ENCODE measurements at places on chromosomes 5 and 9.

DNA sequence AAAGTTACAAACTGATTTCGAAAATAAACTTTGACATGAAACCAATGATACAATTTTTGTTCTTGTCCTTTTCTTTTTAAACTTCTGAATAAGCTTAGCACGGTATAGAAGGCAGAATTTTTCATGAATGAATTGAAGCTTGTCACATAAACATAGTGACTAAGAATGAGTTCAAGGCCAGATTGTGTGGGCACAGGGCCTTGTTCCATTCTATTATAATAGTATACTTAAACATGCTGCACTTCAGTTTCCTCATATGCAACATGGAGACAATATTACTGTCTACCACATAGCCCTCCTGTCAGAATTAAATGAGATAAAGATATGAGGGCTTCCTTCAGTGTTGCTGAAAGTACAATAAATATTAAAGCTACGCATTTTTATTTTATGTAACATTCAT lies 204.2 kb upstream of the HAPLN1 start:
- no peak for DNase-seq

DNA sequence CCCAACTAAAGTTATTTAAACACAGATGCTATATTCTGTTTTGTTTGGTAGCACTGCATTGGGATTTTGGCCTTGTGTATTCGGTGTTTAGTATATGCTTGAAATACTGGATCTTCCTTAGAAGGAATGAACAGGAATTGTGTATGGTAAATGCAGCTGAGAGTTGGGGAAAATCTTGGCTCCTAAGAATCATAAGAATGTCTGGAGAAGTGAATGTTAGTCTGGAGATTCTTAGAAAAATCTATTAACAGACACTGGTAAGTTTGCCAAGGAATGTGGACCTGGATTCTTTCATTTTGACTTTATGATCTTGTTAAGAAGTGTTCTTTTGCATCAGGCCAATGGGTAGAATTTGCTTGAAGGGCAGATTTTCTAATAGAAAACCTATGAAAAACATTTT lies 38.9 kb downstream of the SNX30 start:
- DNase-seq = no peak

GRCh38 chr5:14167211-14167845 lies 24.2 kb downstream of the TRIO start:
- no peak for DNase-seq

DNA sequence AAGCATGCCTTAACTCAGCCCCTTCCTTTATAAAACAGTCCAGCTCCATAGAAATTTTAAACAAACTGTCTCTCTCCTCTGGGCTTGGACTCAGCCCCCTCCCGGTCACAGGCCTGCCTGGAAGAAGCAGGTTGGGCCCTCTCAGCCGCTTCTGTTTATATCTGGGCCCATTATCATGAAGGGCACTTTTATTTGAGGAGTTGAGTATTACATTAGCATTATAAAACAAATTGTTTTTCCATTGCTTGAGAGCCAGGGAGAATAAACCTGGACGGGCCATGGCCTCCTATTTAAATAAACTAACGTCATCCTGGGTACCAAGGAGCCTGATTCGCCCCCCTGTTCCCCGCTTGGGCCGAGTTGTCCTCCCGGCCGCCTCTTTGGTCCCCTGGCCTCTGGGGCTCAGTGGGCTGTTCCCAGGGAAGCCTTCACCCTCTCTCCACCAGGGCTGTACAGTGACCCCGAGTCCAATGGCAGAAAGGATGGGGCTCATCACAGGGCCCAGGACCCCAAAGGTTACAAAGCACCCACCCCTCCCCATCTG lies 13.2 kb downstream of the IRX2 start:
- no peak for DNase-seq

- DNase-seq = no peak
Observed at GRCh38 chr5:83947763-83948162, 227.1 kb upstream of the HAPLN1 start.

DNA sequence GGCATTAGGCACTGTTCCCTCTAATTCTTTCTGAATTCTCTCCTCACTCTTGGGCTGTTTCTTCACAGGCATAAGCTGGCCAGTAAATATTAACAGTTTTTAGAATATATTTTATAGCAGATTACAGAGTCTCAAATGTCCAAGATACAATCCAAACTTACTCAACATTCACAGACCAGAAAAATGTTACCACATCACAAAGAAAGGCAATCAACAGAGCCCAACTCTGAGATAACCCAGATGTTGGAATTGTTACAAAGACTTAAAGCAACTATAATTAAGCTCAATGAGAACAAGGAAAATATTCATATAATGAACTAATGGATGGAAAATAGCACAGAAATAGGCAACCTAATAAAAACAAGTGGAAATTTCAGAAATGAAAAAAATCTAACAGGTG lies 401.1 kb upstream of the RGMB start:
- DNase-seq = no peak

DNA sequence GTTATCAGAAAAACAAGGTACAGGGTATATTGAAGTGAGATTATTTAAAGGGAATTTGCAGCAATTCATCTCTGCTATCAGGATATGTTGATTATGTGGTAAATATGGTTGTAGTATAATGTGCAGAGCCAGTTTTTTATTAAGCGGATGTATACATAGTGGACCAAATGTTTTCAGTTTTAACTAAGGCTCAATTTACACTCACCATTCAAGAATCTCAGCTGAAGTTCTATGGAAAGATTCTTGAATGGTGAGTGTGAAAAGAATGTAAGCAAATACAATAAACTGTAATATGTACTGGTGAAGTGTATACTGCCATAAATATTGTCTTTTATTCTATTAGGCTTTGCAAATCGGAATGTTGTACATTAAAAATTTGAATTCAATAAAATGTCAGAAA lies 895.9 kb upstream of the CDH10 start:
- DNase-seq = no peak

DNA sequence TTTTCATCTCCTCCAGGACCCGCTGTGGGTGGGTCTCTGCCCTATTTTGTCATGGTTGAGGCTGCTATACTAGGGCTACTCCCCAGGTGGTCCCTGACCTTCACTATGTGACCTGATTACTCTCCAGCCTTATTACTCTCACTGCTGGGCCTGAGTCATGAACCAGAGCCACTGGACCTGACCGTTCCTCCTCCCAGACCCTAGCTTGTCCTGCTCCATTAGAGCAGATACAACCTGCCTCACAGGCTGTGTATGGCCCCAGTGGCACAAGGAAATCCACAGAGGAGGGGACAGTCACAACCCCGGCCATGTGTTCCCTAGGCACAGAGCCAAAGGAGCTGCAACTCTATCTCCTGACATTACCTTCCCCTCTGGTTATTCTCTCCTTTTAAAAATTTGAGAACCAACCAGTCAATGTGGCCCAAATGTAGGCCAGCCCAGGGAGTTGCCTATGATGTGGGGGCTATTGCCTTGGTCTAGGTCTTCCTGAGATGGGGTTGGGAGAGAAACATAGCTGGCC lies 96.0 kb upstream of the FSTL4 start:
- DNase-seq = no peak

- no peak for DNase-seq
Observed at GRCh38 chr9:133794016-133794760, 56.0 kb upstream of the SARDH start.

DNA sequence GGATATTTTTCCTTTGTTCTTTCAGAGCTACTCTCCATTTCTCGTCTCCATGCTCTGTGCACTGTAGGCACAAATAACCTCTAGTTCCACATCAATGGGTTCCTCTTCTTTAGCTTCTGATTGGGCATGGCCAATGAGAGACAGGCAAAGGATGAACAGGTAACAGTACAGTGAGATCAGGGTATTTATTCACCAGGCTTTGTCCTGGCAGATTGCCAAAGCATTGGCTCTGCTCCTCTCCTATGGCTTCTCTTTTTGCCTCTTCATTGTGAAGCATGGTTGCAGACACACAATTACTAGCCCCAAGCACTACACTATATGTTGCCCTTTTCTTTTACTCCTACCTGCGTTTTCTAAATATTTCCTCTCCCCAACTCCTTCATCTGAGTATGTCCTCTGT lies 215.1 kb upstream of the ARRDC3 start:
- DNase-seq = no peak

DNA sequence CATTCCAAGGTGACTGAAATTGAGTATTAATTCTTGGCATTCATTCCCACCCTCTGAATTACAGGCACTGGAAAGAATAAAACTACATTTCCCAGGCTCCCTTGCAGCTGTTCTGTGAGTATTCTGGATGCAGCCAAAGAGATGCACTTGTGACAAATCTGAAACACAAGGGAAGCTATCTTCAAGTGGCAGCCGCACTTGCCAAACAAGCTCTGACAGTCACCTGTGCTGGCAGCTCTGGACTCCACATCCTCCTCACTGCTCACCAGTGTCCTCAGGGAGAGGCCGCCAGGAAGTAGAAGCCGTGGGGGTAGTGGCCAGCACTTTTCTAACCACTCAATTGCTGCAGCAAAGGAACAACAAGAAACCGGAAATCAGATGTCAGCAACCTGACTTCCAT lies 275.0 kb downstream of the NR2F1-AS1 start:
- DNase-seq = no peak

- DNase-seq = no peak
Observed at GRCh38 chr5:156121234-156121633, 205.7 kb upstream of the SGCD start.

GRCh38 chr9:99392986-99393385 lies 170.9 kb downstream of the SEC61B start:
- DNase-seq = no peak

DNA sequence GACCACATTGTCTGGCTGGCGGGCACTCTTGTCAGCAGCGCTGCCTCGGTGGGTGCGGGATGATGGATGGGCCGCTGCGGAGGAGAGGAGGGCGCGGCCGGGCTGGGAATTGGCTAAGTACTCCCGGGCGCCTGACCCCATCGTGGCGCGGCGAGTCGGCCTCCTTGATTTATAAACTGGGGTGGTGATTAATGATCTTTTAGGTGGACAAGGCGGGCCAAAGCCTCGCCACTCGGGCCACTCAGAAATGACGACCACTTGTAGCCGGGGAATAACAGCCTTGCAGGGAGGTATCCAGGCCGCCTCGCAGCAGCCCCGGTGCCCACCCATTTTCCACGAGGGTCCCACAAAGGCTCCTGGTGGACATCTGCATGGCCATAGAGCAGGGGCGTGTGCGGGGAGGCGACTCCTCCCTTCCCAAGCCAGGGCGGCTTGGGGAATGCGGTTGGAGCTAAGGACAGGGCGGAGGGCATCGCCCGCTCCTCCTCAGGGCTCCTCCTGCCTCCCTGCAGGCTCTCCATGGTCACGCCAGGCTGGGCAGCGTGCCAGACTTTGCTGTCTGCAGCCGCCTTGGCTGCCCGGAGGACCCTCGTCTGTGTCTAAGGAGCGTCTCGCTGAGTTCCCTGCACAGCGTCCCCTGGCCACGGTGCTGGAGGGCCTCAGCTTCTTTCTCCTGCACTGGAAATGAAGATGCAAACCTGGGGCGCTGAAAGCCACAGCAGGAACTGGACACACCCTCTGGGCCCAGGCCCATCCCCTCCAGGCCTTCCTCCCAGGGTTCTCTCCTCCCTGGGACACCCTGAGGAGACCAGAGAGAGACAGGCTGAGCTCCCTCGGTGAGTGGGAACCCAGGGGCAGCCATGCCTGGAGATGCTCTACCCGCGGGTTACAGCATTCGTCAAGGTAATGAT lies 287.4 kb upstream of the IRX4 start:
- no peak for DNase-seq

- no peak for DNase-seq
Observed at GRCh38 chr9:19239955-19240354, 9.5 kb downstream of the DENND4C start.

DNA sequence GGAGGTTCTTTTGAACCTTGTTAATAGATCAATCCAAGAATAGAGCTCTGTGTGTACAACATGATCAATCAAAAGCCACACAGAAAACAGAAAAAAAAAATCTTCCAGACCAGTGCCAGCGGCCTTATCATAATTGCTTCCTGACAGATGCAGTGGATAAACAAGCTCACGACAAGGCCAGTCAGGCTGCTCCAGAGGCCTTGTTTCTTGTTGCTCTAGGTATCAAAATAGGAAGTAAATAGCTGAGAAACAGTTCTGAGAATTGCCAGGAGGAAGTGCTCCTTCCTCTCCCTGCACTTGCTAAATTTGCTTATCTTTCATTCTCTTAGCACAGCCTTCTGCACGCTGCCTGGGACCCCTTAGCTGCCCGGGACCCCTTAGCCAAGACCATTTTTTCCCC lies 199.0 kb upstream of the TARS1 start:
- peak; percentile 58 for DNase-seq

DNA sequence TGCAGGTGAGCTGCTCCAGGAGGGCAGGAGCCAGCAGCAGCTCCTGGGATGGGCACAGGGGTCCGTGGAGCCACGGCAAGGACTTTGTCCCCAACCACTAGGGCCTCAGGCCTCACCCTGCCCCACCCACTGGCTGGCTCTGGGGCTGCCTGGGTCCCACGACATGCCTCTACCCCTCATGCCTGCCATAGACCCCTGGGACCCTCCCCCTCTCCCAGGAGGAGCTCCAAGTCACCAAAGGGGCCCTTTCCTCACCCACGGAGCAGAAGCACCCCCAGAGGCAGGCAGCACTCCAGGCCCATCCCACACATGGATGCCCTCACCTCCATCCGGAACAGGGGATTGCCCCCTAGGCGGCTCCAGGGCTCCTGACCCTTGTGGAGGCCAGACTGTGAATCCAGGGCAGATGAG lies 6.5 kb downstream of the ABCA2 start:
- DNase-seq = no peak

GRCh38 chr5:20323323-20323722 lies 335.3 kb upstream of the CDH18 start:
- no peak for DNase-seq

GRCh38 chr5:151800532-151800931 lies 28.8 kb downstream of the G3BP1 start:
- no peak for DNase-seq

- no peak for DNase-seq
Observed at GRCh38 chr5:122297587-122298298, 14.3 kb upstream of the SNCAIP start.

- DNase-seq = no peak
Observed at GRCh38 chr9:132673355-132673754, 3.1 kb downstream of the GTF3C4 start.

DNA sequence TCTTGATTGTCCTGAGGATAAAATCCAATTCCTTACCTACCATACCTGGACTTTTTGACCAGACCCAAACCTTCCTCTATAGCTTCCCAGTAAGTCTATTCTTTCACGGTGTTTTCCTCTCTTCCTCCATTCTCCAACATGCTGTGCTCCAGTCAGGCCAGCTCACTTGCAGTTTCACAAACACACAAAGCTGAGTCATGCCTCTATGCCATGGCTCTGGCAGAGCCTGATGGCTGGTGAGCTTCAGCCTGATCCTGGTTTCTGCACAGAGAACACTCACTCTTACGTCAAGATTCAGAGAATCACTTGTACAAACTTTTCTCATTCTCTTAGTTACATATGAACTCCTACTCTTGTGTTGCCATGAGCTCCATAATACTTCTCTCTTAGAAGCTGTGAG lies 27.7 kb upstream of the PAX5 start:
- no peak for DNase-seq

DNA sequence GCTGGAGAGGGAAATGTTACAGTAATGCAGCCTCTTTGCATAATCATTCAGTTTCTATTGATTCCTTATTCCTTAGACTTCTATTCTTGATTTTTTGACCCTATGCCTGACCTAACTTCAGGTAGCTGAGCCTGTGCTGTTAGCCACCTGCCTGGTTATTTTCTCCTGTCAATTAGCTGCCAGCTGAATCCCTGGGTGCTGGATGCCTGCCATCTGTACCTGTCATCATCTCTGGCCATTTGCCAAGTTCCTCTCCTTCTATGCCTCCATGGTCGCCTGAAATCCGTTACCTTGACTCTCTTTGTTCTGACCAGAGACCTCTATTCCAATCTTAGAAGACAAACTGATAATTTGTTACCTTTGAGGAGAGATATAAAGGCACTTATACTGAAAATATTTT lies 178.3 kb downstream of the CAVIN4 start:
- no peak for DNase-seq
